ENCODE measurements at places on chromosomes 3 and 15.

DNA sequence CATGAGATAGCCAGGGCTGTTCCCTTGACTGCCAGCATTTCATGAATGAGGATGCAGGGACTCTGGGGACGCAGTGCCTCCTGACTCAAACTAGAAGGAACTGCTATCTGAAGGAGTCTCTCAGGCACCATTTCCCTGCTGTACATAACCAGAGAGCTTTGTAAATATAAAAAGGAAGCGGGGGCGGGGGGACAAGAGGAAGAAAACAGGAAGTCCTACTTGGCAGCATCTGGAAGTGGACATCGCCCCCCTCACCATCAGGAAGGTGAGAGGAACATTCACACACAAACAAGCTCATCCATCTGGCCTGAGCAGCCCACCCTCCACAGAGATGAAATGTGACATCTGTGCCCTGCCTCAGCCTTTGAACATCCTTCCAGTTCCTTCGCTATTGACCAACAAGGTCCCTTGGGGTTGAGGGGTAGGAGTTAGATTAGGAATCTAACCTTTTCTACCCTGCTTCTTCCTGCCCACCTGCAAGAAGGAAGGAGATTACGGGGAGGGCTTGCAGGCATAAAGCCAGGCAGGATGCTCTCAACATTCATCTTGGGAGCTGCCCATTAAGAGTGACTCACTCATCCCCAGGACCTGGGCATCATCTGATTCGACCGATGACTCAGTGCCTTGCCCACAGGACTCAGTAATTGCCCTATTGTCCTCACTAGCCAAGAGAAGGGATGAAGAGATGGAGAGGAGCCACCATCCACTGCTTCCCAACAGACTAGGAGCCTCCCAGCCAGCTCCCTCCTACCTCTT lies 31.9 kb downstream of the SH3BP5 start:
- DNase-seq: no peak

- no peak for DNase-seq
Observed at GRCh38 chr3:72338082-72338941, 509.9 kb downstream of the SHQ1 start.

DNA sequence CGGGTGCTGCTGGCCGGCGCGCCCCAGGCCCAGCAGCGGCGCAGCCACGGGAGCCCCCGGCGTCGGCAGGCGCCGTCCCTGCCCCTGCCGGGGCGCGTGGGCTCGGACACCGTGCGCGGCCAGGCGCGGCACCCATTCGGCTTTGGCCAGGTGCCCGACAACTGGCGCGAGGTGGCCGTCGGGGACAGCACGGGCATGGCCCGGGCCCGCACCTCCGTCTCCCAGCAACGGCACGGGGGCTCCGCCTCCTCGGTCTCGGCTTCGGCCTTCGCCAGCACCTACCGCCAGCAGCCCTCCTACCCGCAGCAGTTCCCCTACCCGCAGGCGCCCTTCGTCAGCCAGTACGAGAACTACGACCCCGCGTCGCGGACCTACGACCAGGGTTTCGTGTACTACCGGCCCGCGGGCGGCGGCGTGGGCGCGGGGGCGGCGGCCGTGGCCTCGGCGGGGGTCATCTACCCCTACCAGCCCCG lies 777 bp downstream of the LOXL1 start:
- peak; percentile 14 for DNase-seq

- DNase-seq: no peak
Observed at GRCh38 chr3:15286022-15286421, 46.4 kb downstream of the SH3BP5 start.

DNA sequence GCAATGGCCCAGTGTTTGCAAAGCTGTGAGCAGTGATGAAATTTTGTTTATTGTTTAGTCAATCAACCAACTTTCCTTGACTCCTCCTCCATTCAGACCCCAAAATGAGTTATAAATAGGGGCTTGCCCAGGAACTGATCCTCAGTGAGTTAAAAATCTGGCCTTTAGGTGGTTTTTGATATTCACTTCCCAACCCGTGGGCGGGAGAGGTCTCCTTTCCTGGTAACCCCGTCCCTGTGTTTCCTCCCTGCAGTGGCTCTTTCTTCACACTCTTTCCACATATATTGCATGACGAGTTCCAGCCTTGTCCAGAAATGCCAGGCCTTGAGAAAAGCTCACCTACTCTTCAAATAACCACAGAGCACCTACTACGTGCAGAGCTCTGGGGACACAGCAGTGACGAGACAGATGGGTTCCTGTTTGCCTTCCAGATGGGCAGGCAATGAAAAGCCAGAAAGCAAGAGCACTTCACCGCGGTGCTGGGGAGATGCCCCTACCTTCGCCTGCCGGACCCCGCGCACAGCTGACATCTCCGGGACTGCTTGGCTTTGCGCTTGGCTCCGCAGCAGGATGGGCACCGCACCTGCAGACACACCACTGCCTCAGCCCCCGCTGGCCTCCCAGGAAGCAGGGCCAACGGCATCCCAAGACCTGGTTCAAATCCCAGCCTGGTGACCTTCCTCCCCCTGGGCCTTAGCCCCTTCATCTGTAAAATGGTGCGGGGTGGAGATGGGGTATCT lies 17.2 kb downstream of the SSUH2 start:
- DNase-seq: no peak

DNA sequence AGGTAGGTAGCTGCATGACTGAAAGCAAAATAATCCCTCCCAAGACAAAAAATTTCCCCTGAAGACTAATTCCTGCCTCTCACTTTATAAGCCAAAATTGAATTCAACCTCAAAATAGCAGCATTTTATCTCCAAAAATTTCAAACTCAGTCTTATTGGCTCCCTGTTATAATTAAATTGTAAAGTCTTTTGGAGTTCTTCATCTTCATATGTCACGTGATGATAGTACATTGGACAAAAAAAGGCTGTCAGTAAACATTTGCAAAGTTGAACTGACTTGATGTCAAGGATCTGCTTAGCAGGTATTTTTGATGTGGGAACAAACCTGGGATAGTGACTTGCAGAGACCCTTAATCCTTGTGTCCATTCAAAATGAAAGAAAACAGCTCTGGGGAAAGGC lies 98.4 kb upstream of the SPRED1 start:
- no peak for DNase-seq

GRCh38 chr15:77029166-77030047 lies 34.5 kb downstream of the PSTPIP1 start:
- no peak for DNase-seq

DNA sequence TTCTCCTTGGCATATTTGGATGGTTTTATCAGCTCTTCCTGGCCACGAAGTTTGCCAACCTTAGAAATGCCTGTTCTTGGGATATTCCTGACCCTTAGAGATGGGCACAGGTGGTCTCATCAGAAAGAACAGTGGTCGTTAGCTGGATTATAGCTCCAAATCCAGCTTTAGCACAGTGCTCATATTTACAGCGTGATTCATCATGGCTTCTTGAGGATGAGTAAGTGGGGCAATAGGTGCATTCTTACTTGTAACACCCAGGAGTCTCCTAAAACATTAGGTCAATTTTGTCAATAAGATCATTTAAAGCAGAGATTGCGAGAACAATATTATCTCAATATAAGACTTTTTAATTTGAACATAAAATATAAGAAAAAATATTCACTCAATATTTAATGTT lies 191.9 kb downstream of the GABRB3 start:
- no peak for DNase-seq

- no peak for DNase-seq
Observed at GRCh38 chr3:196868297-196868661, 559 bp downstream of the SENP5 start.

GRCh38 chr3:195403841-195404408 lies 38.9 kb downstream of the ACAP2 start:
- DNase-seq: no peak

GRCh38 chr3:152331018-152331541 lies 62.4 kb downstream of the MBNL1 start:
- no peak for DNase-seq

- no peak for DNase-seq
Observed at GRCh38 chr3:150783316-150783715, 20.3 kb upstream of the SIAH2 start.

- peak; percentile 87 for DNase-seq
Observed at GRCh38 chr3:152298393-152299248, 29.9 kb downstream of the MBNL1 start.

DNA sequence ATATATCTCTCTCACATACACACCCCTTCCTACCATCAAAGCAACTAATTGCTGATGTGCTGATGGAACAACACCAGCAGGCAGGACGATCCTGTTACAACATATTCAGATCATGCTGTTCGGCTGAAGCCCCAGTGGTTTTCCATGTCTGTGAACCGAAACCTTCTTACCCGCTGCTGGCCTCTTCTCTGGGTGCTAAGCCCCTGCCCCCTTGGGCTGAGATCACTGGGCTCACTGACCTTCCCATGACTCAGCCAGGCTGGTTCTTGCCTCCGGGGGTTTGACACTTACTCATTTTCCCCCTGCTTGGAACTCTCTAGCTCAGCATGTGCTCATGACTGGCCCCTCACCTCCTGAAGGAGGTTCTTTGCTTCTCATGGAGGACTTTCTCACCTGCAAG lies 122.0 kb upstream of the RGMA start:
- DNase-seq: no peak

GRCh38 chr15:68278595-68279405 lies 1.3 kb downstream of the FEM1B start:
- no peak for DNase-seq

- DNase-seq: no peak
Observed at GRCh38 chr15:69896606-69897005, 201.1 kb downstream of the TLE3 start.

DNA sequence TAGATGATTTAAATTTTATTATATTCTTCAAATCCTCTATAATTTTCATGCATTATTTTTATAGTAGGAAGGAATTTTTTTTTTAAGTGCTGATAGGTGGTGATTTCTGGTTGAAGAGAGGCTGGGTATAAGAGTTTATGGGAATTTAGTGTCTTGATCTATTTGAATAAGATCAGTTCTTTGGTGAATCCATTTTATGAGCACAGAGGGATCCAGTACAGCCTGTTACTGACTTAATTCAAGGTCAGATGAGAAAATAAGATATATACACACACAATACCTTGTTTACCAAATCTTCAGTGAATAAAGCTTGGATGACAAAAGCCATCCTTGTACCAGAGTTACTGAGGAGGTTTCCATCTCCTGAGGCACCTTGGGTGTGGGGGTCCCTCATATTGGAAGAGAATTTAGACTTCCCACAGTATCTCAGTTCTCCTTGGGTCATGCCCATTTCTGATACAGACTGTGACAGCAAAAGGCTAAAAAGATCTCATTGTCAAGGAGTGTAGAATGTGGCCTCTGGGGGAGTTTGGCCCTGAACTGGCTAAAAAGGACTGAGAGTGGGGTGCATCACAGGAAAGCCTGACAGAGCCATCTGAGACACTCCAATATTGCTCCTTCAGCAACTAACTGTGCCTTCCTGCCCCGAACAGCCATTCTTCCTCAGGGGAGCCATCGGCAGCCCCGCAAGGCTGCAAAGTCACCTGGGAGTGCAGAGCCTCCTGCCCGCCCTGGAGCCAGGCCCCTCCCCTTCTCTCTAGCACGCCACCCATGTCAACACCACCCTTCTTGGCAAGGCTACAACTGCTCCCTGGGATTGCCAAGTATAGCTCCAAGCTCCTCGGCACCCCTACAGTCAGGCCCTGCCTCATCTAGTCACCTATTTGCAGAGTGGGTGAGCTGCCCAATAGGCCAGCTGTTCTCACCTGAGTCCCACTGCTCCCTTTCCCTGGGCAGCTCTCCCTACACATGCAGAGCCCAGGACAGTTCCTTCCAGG lies 43.1 kb upstream of the HACD2 start:
- DNase-seq: no peak

DNA sequence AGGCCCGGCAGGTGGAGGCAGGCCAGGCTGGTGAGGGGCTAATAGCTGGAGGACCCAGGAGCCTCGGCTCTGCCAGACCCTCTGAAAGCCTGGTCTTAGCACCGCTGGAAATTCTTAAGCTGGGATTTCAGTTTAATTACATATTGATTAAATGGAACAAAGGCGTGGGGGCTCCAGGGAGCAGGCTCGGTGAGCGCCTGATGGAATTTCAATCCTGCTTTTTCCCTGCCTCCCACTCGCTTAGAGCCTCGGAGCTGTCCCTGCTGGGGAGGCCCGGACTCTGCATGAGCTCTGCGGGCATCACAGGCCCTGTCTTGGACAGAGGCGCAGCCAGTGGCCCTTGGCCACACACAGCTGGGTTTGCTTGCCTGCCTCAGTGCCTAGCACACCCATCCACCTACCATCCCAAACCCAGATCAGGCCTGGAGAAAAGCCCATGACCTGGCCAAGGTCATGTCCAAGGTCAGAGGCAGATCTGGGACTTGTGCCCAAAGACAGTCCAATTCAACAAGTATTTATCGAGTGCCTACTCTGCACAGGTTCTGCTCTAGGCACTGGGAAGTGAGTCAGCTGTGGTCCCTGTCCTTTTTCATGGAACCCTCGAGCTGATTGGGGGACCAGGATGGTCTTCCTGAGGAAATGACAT lies 40.6 kb downstream of the LINGO1 start:
- DNase-seq: no peak

GRCh38 chr3:134545818-134546217 lies 60.0 kb downstream of the CEP63 start:
- DNase-seq: no peak

DNA sequence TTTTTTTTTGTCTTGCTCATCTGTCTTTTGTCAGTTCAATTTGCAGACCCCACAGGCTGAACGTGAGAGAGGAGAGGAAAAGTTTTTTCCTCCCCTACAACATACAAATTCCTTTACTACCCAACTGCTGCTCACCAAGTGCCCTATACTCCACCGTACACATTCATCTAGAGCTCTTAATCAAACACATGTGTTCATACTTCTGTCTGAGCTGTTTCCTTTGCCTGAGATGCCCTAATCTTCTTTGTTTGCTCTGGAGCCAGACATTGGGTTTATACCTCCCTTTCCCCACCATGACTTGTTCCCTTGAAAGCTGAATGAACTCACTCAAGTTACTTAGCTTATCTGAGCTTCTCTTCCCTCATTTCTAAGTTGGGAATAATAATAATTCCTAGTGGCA lies 122.7 kb upstream of the RASGRP1 start:
- no peak for DNase-seq

- no peak for DNase-seq
Observed at GRCh38 chr15:59746777-59747176, 57.7 kb upstream of the BNIP2 start.

- DNase-seq: no peak
Observed at GRCh38 chr3:104066658-104067057, 1300.1 kb upstream of the ALCAM start.

- DNase-seq: no peak
Observed at GRCh38 chr3:99911433-99911832, 93.8 kb downstream of the CMSS1 start.

- no peak for DNase-seq
Observed at GRCh38 chr15:62932436-62932835, 110.1 kb upstream of the TPM1 start.
